ENCODE measurements at places on chromosomes 6 and 20. TPM values are rescaled to one million over a fixed set of nuclear protein-coding genes. Genes with fewer than 3 reads are reported as not detected.

The CALHM5 gene
- 0.09 TPM for total RNA-seq

DNA sequence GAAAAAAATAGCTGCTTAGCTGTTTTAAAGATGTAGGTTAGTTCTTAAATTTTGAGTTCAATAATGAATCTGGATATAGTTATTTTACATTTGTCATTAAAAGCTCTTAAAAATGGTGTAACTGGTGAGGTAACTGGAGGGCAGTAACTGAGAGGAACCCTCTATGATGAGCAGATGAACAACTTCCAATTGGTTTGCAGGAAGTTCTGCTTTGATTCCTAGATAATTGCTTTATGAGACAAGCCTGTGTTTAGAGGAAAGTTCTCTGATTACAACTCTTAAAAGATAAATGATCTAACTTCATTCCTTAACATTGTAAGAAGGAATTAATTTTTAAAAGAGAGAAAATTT, 8.5 kb downstream of the MYLIP start:
- DNase-seq = no peak

GRCh38 chr6:35640017-35640664, 48.6 kb downstream of the FKBP5 start:
- no peak for DNase-seq

DNA sequence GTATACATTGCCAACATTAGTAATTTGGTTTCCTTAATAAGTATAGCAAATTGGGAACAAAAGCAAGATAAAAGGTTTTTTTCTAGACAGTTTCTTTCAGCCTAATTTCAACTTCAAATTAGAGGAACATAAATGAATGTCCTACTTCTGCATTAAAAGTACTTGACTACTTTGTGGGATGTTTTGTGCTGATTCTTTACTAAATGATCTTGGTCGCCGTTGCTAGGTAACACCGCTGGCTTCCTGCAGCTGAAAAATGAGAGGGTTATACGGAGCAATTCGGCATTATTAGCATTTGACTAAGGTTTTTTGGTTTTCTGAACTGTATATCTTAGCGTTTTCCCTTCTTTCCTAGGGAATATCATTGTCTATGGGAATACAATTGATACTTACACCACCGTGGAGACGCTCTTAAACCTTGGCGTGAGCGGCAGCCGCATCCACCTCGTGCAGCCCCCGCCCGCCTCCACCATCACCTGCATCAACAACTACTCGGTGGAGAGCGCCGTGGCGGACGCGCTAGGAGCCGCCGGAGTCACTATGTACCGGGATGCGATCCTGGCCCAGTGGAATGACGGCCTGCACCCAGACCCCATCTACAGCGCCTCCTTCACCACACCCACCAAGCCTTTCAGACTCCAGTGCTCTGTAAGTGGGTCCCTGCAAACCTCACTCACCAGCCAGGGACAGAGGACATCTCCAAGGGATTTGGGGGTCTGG, 90.9 kb upstream of the INSM1 start:
- no peak for DNase-seq

- DNase-seq = no peak
These were observed 27.1 kb downstream of the MRPL14 start for GRCh38 chr6:44100088-44100550.

- no peak for DNase-seq
These were observed 36.9 kb downstream of the SNAI1 start for GRCh38 chr20:50019466-50020256.

- DNase-seq = no peak
These were observed 2.7 kb downstream of the HLA-B start for GRCh38 chr6:31354158-31354863.
